ENCODE measurements at places on chromosomes 2 and 18. TPM values are rescaled to one million over a fixed set of nuclear protein-coding genes. Genes with fewer than 3 reads are reported as not detected.

PRPF40A gene
- 102 TPM for total RNA-seq

ABCG8 gene
- total RNA-seq, result not detected

SP9 gene
- total RNA-seq, result under 0.01 TPM

CYS1 gene
- 0.20 TPM for total RNA-seq

CRIM1 gene
- total RNA-seq, result 47.8 TPM

TMEM247 gene
- not detected for total RNA-seq

ITM2C gene
- 18.4 TPM for total RNA-seq

DYNC2LI1 gene
- total RNA-seq, result 15.4 TPM

SKOR2 gene
- total RNA-seq, result not detected

SLC40A1 gene
- 0.73 TPM for total RNA-seq

CRYBA2 gene
- not detected for total RNA-seq

NPC1 gene
- total RNA-seq, result 78.0 TPM

SERPINB10 gene
- 0.20 TPM for total RNA-seq

ERMN gene
- total RNA-seq, result not detected

GAREM2 gene
- total RNA-seq, result 1.5 TPM

DHX57 gene
- total RNA-seq, result 21.3 TPM

SULT1C4 gene
- total RNA-seq, result not detected

SERPINB12 gene
- not detected for total RNA-seq

EFEMP1 gene
- total RNA-seq, result 72.9 TPM

CCDC74A gene
- 6.6 TPM for total RNA-seq

HAAO gene
- 0.37 TPM for total RNA-seq

KCNF1 gene
- total RNA-seq, result not detected

RAPH1 gene
- total RNA-seq, result 28.2 TPM
